ENCODE measurements at places on chromosomes 11 and 22.

DNA sequence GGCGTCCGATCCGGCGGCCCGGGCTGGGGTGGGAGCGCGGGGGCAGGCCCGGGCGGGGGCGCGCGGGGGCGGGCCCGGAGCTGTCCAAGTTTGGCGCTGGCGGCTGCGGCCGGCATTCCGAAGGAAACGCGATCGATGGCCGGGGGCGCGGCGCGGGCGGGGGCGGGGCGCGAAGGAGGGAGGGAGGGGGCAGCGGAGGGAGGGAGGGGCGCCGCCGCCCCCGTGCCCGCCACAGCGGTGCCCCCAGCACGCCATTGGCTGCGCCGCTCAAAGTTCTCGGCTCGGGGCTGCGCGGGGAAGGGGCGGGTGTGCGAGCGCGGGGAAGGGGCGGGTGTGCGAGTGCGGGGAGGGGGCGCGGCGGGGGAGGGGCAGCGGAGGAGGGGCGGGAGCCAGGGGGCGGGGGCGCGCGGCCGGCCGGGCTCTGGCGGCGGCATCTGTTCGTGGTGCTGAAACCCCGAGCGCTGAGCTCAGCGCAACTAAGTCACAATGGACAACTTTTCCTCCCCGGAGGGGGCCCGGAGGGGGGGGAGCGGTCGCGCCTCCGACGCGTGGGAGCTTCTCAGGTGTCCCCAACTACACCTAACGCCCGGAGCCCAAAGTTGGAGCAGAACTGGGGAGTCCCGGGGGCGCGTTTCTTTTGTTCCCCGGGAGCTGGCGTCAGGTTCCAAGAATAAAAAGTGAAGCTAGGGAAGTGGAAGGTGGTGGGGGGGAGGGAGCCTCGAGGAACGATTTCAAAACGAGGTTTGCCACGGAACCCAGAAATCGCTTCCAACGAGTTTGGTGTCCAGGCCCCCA is 2.2 kb downstream of the PHF21B start:
- peak; percentile 71 for DNase-seq

DNA sequence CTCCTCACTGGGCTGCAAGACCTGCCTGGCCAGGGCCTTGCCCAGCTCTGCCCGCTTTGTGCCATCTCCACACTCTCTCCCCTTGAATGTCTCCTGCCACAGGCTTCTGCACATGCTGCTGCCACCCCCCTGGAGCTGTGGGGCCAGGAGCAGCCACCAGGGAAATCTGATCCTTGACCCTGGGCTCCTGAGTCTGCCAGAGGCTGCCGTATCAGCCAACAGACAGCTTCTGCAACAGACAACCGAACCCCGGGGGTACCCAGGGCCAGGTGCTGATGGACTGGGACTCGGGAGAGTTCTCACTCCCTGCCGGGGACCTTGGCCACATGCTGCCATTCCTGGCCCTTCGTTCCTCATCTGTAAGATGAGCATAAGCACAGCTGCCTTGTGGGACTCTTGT is 3.3 kb upstream of the PPARA start:
- DNase-seq, result no peak

- DNase-seq, result no peak
Observed at GRCh38 chr11:80559942-80560341, 1119.1 kb upstream of the TENM4 start.

- DNase-seq, result peak; percentile 79
Observed at GRCh38 chr11:59171508-59172322, at the start of gene DTX4. DTX4 (plus strand) TSS chr11:59172132; CDS start chr11:59172596, 464 bp downstream.

GRCh38 chr22:22884888-22885840 is 2.5 kb upstream of the IGLL5 start:
- no peak for DNase-seq

- no peak for DNase-seq
Observed at GRCh38 chr22:38712486-38713207, 6.9 kb downstream of the GTPBP1 start.

- DNase-seq, result no peak
Observed at GRCh38 chr11:48051217-48051830, 71.0 kb downstream of the PTPRJ start.

GRCh38 chr22:33524511-33525260 is 395.6 kb downstream of the LARGE1 start:
- no peak for DNase-seq

GRCh38 chr11:19890308-19890707 is 177.7 kb downstream of the NAV2 start:
- DNase-seq, result peak; percentile 18

GRCh38 chr11:70611821-70612220 is 213.5 kb downstream of the CTTN start:
- DNase-seq, result no peak

DNA sequence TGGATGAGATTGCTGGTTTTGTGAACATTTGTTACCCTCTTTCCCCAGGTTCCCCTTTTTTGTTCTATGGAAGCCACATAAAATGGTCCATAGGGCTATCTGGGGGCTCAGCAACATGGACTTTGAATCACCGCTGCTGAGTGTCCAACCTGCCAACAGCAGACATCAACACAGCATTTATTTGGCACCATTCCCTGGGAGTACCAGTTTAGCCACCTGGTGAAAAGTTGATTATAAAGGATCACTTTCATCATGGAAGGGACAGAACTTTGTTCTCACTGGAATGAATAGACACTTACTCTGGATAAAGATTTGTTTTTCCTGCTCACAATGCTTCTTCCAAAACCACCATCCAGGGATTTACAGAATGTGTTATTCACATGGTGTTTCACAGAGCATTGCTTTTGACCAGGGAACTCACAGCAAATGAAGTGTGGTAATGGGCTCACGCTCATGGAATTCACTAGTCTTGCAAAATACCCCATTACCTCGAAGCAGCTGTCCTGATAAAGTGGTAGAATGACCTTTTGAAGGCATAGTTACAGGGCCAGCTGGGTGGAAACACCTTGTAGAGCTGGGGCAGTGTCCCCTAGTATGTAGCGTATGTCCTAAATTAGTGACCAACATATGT is 43.9 kb downstream of the ADM start:
- peak; percentile 23 for DNase-seq

DNA sequence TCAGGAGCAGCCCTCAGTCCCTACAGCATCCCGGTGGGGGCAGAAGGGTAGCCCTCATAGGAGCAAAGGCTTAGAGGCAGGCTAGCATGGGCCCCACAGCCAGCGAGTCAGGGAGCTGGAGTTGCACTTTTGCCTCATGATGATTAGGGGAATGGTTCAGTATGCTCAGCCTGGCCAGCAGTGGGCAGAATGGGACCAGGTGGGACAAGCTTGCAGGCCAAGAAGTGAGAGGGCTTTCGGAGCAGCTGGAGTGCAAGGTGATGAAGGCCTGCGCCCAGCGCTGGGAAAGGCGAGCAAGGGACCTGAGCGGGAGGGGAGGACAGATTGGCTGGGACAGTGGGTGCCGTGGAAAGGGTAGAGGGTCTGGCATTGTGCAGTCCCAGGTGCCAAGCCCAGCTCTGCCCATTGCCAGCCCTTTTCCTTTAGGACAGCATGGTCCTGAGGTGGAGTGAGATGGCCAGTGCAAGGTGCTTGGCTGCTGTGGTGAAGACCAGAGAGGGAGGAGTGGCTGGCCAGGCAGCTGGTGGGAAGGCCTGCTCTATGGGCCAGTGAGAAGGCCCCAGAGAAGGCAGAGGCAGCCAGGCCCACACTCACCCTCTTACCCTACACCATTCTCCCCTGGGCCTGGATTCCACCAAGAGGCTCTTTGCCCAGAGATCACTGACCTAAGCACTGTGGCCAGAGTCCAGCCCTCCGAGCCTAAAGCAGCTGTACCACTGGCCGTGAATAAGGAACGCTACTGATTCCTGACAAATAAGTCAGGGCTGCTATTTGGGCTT is 47.9 kb upstream of the SUSD2 start:
- no peak for DNase-seq

GRCh38 chr11:12900496-12900895 is 108.6 kb upstream of the RASSF10 start:
- no peak for DNase-seq

DNA sequence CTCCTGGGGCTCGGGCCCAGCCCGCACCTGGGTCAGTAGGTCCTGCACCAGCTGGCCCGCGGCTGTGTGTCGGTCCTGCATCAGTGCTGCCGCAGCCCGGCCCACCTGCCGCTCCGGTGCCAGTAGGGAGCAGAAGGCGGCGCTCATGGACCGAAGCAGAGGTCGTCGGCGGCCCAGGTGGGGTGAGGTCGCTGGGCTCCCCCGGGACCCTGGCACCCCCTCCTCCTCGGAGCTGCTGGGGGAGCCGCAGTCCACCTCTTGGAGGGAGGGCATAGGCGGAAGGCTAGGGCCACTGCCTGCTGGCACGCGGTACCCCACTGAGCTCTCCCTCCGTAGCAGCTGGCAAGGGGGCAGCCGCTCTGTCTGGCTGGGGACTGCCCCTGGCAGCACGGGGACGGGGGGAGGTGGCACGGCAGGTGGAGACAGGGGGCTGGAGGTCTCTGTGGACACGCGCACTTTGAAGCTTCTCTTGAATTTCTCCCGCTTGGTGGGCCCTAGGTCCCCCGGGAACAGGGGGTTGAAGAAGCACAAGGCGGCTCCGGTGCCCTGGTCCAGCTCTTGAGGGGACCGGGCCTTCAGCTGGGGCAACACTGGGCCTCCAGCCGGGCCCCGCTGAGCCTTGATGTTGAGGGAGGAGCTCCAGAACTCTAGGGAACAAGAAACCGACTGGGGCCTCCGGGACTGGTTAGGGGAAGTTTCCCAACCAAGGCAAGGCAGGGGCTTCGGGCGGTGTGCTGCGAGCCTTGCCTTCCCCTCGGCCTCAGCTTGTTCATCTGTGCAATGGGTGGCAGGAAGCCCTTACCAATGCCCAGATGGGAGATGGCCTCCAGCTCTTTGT is 1.4 kb downstream of the RIN1 start:
- no peak for DNase-seq

GRCh38 chr11:76215941-76216340 is 9.6 kb upstream of the WNT11 start:
- no peak for DNase-seq

DNA sequence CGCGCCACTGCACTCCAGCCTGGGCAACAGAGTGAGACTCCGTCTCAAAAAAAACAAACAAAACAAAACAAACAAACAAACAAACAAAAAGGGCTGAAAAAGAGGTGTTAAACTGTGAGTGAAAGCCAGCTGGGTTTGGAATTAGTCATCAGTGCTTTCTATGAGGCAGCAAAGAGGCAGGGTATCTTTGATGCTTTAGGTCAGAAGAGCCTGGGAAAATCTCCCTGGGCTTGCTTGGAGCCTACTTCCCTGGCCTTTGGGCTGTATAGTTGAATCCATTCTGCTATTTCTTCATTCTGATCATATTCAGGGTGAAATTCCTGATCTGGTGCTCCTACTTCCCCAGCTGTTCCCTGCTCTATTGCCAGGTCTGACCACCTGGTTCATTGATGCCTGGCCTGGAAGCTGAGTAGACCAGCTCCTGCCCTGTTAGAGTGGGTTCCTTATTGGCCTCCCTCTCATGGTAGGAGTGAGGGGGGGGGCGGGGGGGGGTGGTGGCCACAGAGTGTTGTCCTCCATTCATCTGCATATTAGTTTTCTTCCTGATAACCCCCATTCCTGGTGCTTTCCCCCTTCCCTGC is 65.6 kb downstream of the INSC start:
- DNase-seq, result no peak

- DNase-seq, result no peak
Observed at GRCh38 chr22:31081963-31082605, 966 bp downstream of the SMTN start.

GRCh38 chr22:29257751-29258181 is 10.0 kb downstream of the RHBDD3 start:
- no peak for DNase-seq

All from T47D (cell line).